ENCODE measurements at places on chromosomes 3 and 15.

DNA sequence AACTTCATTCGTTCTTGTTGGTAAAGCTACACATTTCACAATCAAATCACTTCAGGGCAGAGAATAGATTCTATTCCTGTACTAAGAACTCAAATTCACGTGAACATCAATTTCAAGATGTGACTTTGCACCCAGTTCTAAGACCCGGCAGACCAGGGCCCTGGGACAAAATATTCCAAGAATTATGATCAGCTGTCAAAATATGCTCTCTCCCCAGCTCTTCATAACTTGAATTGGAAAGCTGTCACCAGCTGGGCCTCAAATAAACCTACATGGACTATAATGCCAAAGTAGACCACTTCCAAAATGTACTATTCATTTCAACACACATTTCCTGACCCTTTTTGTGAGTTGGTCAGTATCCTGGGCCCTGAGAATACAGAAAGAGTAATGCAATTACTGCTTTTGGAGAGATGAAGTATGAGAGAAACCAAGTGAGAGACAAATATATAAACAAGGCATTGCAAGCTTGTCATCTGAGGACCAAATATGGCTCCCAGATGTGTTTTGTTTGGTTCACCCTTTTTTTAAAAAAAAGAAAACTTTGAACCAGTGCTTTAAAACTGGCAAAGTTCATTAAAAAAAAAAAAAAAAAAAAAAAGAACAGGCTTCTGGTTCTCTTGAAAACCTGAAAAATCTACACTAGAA lies 14.9 kb downstream of the MAGI1 start:
- no peak for DNase-seq

DNA sequence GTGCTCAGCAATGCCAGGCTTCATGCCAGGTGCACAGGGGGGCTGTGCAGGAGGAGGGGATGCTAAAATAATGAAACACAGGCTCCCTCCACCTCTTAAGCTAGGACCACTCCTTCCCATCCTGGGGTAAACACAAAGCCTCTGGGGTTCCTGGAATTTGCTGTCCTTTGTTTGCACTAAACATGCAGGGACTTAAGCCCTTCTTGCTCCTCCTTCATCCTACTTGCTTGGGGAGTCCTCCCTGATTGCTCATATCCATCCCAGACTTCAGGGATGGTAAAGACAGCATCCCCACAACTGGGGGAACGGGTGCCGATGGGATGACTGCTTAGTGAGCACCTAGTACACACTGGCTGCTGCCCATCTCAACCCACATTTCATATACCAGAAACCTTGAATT lies 5.1 kb downstream of the LINGO1 start:
- DNase-seq: no peak

- DNase-seq: peak; percentile 71
Observed at GRCh38 chr3:70832834-70833205, 520.4 kb upstream of the MDFIC2 start.

GRCh38 chr3:124283652-124284023 lies 291.7 kb upstream of the ROPN1 start:
- DNase-seq: no peak

DNA sequence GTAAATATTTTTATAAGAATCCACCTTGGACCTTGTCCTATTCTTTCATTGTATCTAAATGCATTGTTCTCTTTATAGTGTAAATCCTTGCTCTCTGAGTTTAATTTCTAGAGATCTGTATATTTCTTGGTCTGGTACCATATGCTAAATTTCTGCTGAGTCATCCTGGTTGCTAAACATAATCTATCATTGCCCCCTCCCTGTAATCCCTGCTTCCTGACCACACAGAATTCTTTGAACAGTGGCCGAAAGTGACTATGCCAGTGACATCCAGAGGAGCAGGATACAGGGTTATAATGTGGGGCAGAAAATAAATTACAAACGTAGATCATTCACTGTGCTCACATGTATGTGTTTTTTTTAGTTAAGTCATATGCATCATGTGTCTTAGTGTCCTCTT lies 143.1 kb downstream of the DIPK2A start:
- no peak for DNase-seq

DNA sequence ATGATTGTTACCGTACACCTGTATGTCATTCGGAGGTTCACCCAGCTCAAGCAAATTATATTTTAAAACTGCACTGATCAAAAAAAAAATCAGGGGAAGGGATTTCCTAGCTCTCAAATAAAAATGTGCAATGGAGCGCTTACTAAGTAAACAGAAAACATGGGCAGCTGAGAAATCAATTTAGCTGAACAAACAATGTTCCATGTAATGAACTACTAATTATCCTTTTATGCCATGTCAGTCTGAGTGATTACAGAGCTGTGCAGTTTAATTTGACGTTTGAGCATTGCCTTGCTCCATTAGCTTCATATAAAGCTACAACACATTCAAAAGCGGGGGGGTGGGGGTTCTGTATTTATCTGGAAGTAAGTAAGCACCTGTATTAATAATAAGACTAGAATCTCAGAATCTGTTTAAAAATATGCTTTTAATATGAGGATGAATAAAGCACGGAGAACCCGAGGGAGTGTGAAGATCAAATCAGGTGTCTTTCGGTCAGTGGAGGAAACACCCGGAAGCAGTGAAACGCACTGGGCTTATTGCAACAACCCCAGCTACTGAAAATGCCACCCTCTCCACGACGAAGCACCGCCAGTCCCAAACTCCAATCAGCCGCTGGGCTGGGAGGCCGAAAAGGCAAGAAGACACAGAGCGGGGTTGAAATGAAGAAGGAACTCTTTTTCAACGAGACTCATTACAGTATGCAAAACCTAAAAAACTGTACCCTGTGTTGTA lies 196.5 kb upstream of the ATP11B start:
- DNase-seq: no peak

DNA sequence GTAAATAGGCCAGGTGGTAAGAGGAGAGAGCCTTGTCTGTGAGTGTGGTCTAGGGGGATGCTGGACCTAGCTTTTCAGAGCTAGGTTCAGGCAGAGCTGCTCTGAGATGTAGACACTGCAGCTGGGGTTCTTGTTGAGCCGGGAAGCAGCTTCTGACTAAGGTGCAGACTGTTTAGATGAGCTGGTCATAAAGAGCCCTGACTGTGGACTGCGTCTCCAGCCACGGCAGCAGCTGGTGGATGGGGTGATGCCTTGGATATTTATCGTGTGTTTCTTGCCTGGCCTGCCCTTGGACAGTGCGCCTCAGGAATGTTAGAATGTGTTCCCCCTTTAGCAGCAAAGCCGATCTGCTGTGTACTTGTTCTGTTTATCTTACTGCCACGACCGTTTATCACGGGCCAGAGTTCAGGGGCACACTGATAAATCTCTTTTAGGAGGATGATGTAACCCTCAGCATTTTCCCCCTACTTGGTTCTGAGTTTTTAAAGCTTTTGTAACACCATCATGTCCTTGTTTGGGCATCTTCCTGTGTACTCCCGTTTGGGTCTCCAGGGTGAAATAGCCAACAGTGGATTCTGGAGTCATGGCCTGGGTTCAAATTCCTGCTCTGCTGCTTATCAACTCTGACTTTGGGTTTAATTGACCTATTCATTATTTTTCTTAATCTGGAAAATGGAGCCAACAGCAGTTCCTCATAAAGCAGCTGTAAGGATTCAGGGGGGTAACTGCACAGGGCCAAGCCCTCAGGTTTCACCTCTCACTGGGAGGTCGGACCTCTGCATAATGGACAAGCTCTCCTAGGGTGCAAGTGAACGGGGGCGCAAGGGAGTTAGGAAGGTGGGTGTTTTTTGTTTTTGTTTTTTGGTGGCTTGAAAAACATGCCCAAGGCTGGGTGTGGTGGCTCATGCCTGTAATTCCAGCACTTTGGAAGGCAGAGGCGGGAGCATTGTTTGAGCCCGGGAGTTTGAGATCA lies 51.4 kb downstream of the FLNB start:
- DNase-seq: peak; percentile 78

DNA sequence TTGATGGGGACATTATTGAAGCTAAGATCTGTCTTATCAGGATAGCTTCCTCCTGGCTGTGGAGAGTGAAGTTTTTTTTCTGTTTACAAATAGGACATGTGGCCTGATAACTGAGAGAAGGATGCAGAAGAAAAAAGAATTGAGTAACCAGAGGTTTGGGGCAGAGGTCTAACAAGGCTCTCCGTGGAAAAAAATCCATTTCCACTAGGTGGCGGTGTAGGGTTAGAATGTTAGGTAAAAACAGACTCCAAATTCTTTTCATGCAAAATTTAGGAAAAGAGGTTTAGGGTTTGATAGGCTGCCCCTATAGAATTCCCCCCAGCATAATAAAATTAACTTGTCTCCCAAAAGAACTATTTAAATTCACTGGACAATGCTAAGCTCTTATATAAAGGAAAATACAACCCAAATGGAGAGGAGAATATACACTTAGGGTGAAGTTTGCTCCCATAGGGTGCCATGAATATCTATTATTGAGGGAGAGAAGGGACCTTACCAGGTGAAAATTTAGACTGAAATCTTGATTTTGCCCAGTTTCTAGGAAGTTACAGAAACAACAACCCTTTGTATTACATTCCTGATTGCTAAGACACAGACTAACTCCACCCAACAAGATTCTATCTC lies 1560.4 kb downstream of the OTOL1 start:
- DNase-seq: peak; percentile 72

- peak; percentile 72 for DNase-seq
Observed at GRCh38 chr3:195385526-195385925, 57.3 kb downstream of the ACAP2 start.

DNA sequence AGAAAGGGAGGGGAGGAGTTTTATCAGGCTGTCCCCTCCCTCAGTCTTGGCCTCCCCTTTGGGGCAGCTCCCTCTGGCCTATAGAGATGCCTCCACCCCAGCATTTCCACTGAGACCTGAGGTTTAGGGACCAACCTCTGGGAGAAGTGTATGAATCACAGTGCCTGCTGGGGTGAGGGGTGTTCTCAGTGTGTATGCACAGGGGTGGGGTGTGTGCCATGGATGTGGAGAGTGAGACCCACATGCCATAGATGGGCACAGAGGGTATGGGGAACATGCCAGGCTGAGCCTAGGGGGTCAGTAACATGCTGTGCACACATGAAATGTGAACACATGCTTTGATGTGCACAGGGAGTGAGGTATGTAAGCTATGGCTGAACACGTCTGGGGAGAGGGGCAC lies 12.4 kb upstream of the ANKRD63 start:
- DNase-seq: no peak

DNA sequence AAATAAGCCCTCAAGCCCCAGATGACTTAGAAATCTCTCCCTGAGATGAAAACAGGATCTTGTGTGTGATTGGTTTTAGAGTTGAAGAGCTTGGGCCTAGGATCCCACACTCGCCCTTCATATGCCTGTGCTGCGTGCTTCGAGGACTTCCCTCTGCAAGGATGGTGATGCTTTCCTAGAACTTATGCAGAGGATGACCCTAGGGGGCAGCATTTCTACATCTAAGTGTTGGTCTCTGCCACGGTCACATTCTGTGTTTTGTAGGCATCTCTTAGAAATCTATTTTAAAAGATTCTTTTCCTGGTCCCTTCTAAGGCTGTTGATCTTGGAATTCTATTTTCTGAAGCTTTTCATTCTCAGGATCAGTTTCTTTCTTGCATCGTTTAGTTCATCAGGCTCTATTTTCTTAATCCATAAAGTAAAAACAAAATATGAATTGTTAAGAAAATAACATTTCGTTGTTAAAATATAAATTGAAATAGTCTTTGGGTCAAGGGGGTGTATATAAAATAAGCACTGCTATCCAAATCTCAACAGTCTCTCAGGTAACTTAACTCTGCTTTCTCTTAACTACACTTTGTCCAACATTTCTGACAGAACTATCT lies 45.7 kb downstream of the WDR76 start:
- peak; percentile 90 for DNase-seq

DNA sequence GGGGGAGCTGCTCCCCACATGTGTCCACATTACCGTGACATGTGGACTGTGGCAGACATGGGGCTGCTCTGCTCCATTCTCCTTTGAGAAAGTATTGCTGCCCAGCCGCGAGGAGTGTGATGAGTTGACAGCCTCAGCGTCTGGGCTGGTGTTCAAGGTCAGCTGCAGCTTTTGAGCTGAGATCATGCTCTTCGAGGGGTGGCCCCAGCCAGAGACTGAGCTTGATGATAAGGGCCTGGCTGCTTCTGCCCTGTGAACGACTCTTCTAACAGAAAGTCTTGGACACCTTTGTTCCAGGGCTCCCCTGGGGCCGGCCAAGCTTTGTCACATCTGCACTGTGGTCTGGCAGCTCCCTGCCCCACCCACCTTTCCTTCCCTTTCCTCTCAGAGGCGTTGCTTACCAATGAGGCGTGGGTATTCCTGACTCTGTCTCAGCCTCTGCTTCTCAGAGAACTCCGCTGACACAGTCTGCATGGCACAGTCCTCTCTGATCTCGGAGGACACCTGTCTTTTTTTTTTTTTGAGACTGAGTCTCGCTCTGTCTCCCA lies 86.6 kb downstream of the CHRD start:
- peak; percentile 54 for DNase-seq

DNA sequence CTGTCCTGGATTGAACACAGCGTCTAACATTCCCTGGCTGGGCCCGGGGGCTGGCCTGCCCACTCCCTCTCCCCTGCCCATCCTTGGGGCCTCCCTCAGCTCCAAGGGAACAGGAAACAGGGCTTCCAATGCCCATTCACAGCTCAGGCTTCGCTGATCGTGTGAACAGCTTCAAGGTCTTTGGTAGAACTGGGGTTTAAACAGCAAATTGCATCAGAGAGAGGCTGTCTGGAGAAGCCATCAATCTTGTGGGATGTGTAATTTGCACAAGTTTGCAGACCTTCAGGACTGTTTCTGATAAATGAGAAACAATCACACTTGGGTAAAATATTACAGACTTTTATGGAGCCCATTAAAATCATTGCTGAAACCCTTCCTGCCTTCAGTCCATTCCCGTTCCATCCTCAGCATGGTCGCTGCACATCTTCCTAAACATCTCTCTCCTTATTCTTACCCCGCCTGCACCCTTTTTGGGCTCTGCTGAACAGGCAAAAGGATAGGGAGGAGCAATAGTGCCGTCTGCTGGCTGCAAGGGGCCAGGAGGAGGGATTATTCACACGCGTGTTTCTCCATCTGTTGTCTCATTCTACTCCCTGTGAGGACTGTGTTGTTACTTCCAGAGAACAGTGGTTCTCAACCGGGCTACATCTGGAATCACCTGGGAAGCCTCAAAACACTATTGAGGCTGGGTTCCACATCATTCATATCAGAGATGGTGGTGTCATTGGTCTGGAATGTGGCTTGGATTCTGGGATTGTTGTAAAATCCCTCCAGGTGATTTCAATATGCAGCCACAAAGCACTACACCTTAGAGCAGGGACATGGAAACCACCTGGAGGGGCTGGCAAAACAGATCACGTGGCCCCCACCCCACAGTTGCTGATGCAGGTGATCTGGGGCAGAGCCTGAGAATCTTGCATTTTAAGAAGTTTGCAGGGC lies 116.3 kb downstream of the CLSTN2 start:
- DNase-seq: no peak

GRCh38 chr15:89576417-89576773 lies 1.1 kb downstream of the TICRR start:
- no peak for DNase-seq
